Activated T-cell treated with anti-CD3 and anti-CD28 coated beads for 1 hour (primary cell): ENCODE measurements at places on chromosomes 11 and 22.
A peak's percentile ranks its signal among the peaks of the same experiment; 100 is the strongest.

DNA sequence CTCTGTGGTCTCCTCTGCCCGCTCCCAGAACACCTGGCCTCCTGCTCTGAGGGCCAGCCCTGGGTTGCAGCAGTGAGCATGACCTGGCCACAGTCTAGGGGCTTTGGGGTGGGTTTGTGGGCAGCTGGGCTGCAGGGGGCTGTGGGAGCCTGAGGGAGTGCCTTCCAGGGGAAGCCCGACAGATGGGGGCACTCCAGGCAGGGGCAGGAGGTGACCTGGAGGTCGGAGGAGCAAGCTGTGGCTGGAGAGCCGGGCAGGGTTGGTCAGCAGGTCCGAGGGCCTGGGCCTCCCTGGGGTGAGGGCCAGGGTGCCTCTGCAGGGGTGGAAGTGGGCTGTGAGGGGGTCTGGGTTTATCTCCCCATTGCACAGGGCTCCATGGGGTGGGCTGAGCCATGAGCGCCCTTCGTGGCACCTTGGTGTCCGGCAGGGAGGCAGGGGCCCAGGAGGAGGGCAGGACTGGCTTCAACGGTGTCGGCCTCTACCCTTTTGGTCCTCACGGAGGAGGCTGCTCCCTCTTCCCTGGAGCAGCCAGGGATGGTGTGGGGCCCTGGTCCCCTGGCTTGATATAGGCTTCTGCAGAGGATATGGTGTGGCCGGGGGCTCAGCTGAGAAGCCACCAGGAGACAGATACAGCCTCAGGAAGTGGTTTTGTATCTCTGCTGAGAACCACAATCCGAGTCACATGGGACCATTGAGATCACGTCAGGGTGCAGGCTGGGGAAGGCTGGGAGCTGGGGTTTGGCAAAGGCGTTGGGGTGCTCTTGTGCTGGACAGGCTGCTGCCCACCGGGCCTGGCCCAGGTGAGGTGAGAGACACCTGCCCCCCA lies 22.3 kb downstream of the KCNQ1 start:
- DNase-seq: peak; percentile 37

- DNase-seq: no peak
Measured at GRCh38 chr22:19971276-19972124, 29.9 kb upstream of the TXNRD2 start.

- DNase-seq: no peak
Measured at GRCh38 chr11:7603031-7603781, 70.1 kb downstream of the CYB5R2 start.

GRCh38 chr11:43576803-43577521 lies 103.6 kb upstream of the HSD17B12 start:
- DNase-seq: no peak

DNA sequence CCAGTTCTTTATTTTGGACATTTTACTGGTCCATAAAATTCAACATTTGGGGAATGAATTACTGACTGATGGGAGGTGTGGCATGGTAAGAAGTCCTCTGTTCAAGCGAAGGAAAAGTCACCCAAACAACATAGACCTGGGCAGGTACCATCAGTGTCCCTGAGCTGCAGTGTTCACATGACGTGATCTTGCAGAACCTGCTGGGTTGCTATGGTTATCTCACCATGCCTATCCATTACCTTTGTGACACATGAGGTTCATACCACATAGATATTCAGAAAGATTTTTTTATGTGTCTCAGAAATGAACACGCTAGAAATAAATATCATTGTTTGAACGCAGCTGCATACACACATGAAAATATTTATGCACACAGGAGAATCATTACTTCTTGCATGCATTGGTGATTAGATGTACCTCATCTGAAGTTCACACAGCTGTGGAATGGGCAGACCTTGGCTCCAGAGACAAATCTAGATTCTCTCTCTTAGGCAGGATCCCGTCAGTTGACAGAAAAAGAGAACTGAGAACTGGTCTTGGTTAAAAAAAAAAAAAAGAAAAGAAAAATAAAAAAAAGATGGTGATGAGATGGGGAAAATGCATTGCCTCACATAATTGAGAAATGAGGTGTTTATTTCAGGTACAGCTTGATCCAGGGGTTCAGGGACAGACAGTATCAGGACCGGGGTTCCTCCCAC lies 21.4 kb upstream of the RCN1 start:
- no peak for DNase-seq

GRCh38 chr11:96367342-96367741 lies 22.4 kb downstream of the CCDC82 start:
- no peak for DNase-seq

GRCh38 chr22:17807578-17808410 lies 33.5 kb upstream of the BID start:
- no peak for DNase-seq

- DNase-seq: no peak
Measured at GRCh38 chr22:41840216-41840615, 7.3 kb downstream of the SREBF2 start.

GRCh38 chr11:12090061-12090591 lies 20.3 kb upstream of the MICAL2 start:
- DNase-seq: no peak

- DNase-seq: no peak
Measured at GRCh38 chr22:31556627-31557203, 60.4 kb downstream of the SFI1 start.

DNA sequence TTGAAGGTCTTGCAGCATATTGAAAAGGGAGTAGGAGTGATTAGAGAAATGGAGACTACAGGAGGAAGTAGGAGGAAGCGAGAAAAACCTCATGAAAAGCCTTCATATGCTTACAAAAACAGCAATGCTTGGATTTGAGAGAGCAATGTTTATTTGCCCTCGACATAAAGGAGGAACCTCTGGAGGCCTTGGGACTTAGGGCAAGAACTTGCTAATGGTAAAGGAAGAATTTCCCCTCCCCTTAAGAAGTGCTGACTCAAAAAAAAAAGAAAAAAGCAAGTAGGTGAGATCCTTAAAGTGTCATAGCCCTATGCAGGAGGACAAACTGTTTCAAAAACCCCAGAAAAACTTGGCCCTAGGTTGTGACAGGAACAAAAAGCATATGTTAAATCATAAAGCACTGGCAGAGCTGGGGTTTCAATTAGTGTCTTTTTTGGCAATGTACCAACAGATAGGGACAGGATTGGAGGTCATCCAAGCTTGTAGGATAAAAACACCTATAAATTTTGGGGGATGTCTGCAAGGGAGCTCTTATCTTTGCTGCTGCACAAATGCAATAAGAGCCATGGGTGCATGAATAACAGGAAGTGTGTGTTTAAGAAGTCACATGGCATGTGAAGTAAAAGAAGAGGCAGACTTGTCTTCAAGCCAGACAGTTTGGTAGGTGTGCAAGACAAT lies 4.9 kb downstream of the GLYAT start:
- DNase-seq: no peak

DNA sequence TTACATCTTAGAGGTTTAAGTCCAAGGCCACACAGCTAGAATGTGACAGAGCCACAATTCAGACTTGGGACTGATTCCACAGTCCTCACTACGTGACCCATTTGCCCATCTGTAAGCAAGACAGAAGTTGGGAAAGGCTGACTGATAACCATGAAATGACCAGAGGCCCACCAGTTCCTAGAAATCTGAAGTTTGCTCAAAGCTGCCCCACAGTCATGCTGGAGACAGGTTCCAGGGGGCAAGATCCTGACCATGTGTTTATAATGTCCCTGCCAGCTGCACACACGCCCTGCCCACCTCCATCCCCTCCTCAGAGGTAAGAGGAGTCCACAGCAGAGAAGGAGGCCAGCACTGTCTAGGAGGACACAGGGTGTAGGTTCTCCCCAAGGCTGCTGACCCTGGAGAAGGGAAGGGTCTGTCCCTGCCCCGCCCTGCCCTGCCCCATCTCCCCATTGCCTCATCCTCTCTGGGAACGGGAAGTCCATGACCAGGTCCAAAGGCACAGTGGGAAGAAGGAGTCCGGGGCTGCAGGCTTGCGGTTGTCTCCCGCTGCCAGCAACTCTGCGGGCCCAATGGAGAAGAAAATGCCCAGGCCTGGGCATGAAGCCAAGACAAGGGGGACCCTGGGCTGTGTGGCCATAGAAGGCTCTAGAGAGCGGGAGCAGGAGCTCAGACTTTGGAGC lies 11.9 kb upstream of the OAF start:
- no peak for DNase-seq

GRCh38 chr22:32904044-32904443 lies 102.5 kb downstream of the TIMP3 start:
- no peak for DNase-seq

DNA sequence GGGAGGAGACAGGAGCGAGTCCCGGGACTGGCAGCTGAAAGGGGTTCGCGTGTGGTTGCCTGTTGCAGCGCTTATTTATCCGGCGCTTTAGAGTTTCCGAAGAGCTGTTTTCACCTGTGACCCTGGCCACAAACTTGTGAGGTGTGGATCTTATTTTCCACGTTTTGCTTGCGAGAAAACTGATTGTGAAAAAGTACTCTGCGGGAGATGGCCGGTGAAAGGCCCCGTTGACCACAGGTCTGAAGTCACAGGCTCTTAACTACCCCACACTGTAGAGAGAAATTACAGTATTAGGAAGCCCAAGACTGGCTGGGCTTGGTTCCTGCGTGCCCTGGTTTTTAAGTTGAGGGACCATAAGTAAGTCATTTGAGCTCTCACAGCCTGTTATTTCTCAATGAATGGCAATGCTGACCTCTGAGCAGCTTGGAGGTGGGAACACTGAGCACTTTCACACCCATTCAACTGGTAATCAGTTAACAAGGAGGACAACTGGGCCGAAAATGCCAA lies 379 bp upstream of the RAB38 start:
- DNase-seq: no peak
